Stimulated activated naive CD4-positive, alpha-beta T cell treated with Interleukin-2 at 50 U/mL for 16 hours (primary cell): ENCODE measurements at places on chromosomes 11 and 22.

- no peak for DNase-seq
Measured at GRCh38 chr11:586376-587316, 10.4 kb downstream of the PHRF1 start.

DNA sequence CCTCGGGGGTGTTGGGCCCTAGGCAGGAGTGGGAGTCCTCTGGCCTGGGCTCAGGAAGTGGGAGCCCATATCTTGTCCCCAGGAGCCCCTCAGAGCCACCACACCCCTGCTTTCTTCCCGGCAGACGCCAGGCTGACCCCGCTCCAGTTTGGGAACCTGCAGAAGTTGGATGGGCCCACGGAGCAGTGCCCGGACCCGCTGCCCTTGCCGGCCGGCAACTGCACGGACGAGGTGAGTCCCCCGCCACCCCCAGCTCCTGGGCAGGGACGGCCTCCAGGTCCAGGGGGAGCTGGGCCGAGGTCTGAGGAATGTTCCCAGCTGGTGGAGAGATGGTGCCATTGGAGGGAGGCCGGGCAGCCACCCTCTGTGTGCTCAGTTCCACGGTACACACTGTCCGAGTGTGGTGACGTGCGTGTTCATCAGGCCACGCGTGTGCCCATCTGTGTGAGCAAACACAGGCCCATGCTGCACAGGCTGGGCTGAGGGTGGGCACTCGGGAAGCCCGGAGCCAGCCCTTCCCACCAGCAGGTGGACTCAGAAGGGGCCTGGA, 4.8 kb downstream of the MUC5B start:
- DNase-seq: no peak

- no peak for DNase-seq
Measured at GRCh38 chr11:65802841-65803240, 16.0 kb downstream of the OVOL1 start.

DNA sequence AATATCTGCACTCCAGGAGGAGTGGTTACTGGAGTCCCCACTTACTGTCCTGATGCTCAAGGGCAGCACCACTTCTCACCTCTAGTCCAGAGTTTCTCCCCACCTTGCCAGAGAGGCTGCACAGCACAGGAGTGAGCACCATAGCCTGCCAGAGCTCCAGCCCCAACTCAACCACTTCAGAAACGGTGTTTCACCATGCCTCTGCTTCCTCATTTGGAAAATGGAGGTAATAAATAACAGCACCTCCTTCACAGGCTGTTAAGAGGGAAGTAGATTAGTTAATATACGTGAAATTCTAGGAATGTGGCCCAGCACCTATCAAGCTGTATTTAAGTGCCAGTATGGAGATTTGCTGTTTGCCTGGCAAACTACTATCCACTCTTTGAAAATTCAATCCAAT, 63.0 kb downstream of the GALNT18 start:
- DNase-seq: no peak

- no peak for DNase-seq
Measured at GRCh38 chr11:32081129-32081641, 9.7 kb upstream of the RCN1 start.

- DNase-seq: no peak
Measured at GRCh38 chr11:125057693-125058016, 5.5 kb upstream of the SLC37A2 start.

DNA sequence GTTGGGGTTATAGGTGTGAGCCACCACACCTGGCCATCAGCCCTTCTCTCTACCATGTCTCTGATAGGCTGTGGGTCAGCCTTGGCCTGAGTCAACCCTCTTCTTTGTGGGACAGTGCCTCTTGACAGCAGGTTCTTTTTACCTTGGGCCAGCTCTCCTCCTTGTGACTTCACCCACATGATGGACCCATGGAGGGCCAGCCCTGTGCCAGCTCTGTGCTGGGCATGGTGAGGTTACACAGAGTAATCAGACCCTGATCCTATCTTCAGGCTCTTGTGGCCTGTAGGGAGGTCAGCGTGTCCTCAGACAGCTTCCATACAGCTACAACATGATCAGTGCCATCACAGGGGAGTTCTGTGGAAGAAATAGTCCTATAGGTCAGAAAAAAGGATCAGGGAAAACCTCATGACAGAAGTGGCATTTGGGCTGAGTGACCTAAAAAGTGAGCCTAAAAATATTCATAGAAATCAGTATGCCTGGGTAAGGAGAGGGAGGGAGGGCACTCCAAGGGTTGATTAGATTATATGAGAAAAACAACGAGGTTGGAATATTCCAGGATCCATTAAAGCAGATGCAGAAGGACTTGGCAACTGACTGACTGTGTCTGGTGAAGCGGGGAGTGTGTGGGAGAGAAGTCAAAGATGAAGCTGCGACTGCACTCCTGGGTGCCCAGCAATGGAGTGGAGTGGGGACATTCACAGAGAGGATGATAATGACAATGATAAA, 17.1 kb downstream of the OTOG start:
- no peak for DNase-seq

- no peak for DNase-seq
Measured at GRCh38 chr22:42396621-42397331, 35.4 kb downstream of the NFAM1 start.

DNA sequence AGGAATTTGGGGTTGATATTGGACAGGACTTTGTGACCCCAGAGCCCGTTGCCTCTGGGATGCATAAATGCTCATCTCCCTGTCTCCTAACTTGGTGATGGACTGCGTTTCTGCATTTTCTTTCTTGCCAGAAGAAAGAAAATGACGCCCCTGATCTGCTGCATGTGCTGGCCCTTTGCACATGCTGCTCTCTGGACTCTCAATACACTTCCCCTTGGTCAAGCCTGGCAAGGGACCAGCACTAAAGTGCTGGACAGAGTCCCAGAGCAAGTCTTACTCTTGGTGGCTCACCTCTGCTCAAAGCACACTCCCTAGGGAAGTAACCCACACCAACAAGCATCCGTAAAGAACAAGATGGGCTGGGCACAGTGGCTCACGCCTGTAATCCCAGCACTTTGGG, 40.7 kb downstream of the MYH9 start:
- DNase-seq: no peak

DNA sequence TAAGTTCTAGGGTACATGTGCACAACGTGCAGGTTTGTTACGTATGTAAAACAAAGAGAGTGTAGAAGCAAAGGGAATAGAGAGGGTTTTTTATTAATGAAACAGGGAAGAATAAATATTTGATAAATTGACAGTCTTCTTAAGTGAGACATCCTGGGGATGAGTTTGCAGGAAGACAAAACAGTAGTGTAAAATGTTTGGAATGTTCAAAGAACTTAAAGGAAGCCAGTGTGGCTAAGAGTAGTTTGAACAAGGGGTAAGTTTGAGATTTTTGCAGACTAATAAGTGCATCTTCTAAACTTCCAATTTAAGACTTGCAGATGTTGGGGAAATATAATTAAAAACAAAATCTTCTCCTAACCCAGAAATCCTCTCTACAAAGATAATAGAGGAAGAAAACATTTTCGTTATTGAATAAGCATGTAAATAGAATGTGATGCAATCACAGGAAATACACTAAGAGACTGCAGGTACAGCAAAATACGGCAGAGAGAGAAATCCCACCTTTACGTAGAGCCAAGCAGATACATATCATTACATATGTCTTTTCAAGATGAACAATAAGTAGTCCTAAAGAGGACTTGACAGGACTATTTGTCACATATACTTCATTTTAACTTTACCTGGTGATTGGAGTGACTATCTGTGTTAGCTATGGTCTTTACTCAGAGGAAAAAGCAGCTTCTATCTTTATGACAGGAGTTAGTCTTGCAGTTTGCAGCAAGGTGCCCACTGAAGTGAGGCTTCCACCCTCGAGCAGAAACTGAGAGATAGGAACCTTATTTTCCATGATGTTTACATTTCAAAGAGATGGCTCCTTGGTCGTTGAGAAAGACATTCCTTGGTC, 402.1 kb downstream of the CNTN5 start:
- no peak for DNase-seq

GRCh38 chr11:88051396-88051795, 123.8 kb downstream of the RAB38 start:
- no peak for DNase-seq

DNA sequence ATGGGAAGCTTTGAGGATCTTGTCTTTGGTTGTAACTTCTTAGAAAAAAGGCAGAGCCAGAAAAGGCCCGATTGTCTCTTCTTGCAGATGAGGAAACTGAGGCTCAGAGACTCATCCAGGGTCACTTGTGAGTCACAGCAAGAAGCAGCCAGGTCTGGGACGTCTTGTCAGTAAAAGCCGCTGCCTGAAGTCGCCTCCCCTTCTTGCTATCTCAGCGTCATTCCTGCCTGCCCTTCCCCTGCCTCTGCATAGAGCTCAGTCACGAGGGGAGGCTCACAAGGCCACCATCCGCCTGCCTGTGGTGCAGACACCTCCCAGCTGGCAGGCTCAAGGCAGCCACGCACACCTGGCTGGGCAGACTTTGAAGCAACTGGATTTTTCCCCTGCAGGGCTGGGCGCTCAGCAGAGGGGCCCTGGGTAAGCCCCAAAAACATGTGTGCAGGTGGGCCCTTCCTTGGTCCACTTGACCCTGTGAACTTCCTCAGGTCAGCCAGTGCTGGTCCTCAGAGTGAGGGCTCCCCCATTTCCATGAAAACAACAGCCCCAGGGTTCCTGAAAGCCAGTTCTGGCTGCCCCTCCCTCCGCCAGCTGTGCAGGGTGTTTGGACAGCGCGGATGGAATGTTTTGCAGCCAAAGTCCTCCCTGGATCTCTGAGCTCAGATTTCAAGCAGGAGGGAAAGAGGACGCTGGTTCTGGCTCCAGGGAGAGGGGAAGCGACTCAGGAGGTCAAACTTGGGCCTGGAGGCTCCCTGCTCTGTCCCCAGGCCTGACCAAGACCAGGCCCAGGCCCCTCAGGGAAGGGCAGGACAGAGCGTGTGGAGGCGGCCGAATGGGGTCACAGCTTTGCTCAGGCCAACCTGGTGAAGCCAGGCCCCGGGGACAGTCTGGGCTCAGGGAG, 6.0 kb upstream of the RAB3IL1 start:
- no peak for DNase-seq

DNA sequence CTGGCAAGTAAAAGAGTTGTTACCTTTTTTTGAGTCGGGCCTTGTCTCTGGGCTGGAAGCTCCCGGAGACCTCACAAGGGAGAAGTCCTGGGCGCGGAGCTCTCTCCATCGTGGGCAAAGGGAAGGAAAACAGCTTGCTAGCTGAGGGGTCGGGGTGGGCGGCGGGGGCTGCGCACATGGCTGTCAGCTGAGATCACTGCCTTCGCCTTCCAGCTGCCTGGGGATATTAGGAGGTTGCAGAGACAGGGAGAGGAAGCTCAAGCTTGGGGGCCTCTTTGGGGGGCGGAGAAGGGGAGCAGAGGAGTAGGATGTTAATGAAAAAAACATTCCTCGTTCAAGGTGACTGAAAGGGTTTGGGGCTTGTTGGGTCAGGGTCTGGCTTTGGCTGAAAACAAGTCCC, 49.2 kb upstream of the ALX4 start:
- DNase-seq: no peak

- no peak for DNase-seq
Measured at GRCh38 chr22:31055635-31056159, 25.4 kb upstream of the SMTN start.

DNA sequence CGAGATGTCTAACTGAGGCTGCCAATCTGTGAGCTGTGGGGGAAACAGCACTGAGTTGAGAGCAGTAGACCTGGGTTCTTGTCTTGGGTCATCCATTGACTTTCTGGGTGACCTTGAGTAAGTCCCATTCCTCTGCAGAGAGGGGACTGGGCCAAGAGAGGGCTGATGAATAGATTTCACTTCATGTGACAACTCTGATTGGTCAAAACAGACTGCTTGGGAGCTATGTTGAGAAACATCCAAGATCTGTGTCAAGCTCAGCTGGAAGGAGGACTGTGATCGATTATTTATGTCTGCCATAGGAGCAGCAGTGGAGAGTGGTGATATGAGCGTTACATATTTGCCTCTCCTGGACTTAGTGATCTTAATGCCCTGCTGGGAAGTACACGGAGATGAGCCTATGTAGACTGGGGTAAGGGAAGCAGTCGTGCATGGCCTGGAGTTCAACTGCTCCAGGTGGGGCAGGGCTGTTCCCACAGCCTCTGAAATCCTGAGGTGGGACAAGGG, 47.7 kb downstream of the OTOG start:
- no peak for DNase-seq

DNA sequence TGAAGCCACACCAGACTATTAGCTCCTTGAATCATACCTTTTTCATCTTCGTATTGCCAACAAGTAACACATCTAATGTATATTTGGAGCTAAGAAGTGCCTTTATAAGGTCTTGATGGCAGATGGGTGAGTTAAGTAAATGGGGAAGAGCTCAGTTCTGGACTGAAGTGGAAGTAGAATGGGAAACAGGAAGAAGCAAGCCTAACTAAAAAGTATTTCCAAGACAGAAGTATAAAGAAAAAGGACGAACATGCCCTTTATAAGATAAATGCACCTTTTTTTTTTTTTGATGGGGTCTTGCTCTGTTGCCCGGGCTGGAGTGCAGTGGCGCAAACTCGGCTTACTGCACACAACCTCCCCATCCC, 14.5 kb downstream of the CRTAM start:
- no peak for DNase-seq

DNA sequence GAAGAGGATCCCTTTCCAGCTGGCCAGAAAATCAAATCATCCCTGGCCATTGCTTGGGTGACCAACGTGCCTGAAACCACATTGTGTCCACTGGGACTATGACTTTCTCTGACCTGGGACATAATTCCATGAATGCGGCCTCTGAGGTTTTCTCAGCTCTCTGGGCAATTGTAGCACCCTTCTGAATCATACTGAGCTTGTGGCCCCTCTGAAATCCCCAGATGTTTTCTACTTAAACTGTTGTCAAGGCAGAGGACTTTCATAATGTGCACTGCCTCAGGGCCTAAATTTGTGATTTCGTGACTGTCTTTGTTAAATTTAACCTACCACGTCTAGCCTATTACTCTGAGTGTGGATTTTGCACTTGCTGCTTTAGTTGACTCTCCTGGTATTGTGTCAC, 321.1 kb upstream of the PLET1 start:
- DNase-seq: no peak

DNA sequence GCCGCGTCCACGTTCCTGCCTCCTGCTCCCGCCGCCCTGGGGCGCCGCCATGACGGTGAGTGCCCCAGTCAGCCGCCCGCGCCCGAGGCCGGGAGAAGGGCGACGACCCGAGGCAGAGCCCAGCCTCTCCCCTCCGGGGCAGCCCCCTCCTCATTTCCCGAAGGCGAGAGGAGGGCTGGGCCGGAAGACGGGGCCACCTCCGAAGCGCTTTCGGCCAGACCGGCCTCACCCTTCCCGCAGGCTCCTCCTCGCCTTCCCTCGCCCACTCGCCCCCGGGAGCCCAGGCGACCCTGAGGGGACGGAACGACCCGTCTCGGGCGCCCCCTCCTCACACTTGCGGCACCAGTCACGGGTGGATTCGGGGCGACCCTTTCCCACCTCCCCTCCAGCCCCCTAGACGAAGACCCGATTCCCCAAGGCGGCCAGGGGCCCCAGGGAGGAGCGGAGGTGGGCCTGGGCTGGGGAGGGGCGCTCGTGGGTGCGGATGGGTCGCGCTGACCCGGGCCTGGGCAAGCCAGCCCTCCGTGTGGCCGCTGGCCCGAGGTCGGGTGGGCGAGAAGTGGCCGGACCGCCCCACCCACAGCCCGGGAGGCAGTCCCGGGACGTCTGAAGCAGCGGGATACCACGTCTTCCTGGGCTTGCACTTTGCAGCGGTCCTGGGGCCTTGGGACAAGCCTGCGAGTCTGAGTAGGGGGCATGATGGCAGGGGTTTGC, 49.7 kb downstream of the TRIOBP start:
- DNase-seq: no peak
